ENCODE measurements at places on chromosomes 3 and 15.

GRCh38 chr3:29426302-29427226 lies 145.7 kb downstream of the RBMS3 start:
- DNase-seq, result no peak

GRCh38 chr15:60091157-60091556 lies 87.0 kb downstream of the FOXB1 start:
- peak; percentile 57 for DNase-seq

DNA sequence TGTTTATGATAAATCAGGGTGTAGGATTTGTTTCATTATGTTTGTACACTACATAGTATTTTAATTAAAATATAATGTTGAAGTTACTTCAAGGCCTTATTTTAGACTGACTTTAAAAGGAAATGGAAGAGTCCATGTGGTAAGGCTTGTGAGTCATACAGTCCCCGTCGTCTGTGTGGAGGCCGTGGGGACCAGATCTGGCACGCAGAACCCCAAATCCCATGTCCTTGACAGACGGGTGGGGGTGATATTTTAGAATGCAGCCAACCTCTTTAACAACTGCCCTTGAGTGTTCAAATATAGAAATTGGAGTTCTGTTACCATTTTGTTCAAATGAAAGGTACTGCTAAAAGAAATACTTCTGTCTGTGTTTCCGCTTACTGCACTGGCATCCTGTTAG lies 35.8 kb downstream of the ABHD17C start:
- no peak for DNase-seq

- DNase-seq, result no peak
Measured at GRCh38 chr3:10347648-10348403, 26.9 kb upstream of the SEC13 start.

GRCh38 chr3:184724699-184725098 lies 12.8 kb upstream of the MAGEF1 start:
- no peak for DNase-seq

DNA sequence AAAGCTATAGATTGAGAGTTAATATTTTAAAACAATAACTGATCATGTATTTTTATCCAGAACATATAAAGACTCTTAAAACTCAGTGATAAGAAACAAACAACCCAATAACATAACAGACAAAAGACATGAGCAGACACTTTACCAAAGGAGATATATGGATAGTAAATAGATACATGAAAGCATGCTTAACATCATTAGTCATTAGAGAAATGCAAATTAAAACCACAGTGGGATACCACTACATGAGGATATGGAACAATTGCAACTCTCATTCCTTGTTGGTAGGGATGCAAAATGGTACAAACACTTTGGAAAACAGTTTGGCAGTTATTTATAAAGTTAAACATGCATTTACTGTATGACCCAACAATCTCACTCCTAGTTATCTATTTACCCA lies 95.0 kb downstream of the IQCH start:
- no peak for DNase-seq

- DNase-seq, result no peak
Measured at GRCh38 chr15:51879555-51879954, 50.1 kb downstream of the TMOD3 start.

- no peak for DNase-seq
Measured at GRCh38 chr3:14791343-14791945, 27.3 kb upstream of the FGD5 start.

DNA sequence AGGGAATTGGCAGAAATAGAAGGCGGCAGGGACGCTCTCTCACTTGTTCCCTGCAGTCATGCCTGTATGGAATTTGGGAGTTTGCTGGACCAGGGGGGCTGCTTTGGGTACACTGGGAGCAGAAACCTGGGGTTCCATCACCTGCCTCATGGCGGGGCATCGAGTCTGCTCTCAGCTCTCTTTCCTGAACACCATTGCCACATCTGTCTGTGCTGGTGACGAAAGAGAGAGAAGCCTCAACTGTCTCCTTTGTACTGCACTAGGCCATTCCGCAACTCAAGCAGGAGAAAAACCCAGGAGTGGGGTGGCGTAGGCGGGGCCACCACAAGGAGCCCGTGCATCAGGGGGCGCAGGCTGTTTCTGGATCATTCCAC lies 14.0 kb downstream of the TMEM158 start:
- no peak for DNase-seq

DNA sequence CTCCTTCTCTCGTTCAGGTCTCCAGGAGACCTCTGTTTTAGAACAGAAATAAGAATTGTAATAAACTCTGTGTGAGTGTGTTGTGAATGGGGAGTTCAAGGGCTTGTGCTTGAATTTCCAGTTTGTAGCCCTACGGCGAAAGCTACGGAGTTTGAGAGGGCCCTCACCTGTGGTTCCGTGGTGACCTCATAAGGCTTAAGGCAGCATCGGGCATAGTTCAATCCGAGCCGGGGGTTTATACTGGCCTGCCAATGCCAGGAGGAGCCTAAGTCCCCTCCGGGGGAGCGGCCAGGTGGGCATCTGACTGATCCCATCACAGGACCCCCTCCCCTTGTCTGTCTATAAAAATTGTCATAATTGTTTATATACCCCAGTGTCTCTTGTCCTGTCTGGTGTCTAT lies 43.7 kb downstream of the ZBTB11 start:
- DNase-seq, result no peak

DNA sequence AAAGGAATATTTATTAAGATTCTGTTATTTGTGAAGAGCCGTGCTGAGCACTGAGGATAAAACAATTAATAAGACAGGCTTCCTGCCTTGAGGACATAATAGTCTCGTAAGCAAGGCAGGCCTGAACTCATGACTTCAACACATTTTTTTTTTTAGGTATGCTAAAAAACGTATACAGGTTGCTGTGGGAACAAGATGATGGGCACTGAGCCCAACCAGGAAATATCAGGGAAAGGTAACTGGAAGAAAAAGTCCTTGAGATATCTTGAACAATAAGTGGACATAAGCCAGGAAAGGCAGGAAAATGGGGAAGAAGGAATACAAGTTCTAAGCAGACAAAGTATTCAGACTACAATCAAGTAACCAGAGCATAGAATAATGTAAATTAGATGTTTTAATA lies 26.1 kb downstream of the CERS3 start:
- no peak for DNase-seq

GRCh38 chr3:46110701-46111493 lies 83.6 kb upstream of the XCR1 start:
- DNase-seq, result no peak

GRCh38 chr15:58590236-58590635 lies 158.4 kb downstream of the LIPC start:
- no peak for DNase-seq

GRCh38 chr3:21170964-21171363 lies 580.0 kb downstream of the ZNF385D start:
- no peak for DNase-seq

DNA sequence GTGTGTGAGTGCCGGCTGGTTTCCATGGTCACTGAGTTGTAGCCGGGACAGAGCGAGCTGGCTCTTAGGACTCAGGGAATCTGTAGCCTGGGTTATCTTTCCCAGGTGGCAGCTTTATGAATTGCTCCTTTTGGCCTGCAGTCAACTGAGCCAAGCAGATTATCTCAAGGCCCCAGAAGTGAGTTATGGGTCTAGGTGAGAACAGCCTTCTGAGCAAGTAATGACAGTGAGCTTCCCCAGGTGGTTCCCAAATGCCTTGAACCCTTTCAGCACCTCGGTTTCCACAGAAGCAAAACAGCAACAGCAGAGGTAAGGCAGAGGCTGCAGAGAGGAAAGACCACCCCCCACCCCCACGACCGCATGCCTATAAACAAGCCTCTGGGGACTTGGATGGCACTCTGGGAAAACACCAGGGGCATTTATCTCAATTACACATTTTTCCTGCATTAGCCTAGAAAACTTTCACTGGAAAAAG lies 56.7 kb upstream of the DGKG start:
- no peak for DNase-seq

- no peak for DNase-seq
Measured at GRCh38 chr15:75720787-75721479, 8.3 kb upstream of the CSPG4 start.

- DNase-seq, result no peak
Measured at GRCh38 chr3:13549623-13550422, 898 bp downstream of the FBLN2 start.

Data from non-pigmented ciliary epithelial cell (primary cell).